ENCODE measurements at places on chromosomes 5 and 9.

DNA sequence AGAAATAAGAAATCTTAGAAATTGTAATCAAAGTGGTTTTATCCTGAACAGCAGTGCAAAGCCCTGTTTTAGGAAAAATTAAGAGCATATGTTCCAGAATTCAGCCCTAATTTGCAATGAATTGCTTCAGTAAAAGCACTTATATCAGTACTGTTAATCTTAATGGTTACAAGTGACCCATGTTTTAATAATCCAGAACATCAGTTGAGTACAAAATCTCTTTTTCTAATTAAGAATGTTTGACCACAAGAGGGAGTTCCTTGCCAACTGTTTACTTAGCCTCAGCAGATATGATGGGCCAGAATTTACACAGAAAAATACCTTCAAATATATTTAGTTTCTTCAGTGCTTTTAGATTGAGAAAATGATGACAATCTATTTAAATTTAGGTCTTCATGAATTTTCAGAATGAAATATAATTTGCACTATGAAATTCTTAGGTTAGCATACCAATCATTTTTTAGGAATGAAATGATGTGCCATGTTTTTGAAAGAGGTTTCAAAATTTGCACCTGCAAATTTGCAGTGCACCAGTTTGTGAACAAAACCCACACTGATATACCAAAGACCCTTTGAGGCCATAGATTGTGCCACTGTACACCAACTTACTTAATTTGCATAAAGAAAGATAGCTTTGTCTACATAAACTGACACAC lies 926.3 kb upstream of the ARRDC3 start:
- H3K36me3 ChIP-seq, result no peaks in the 10 kb centered on the region
- no peaks in the 10 kb centered on the region for H3K27me3 ChIP-seq
- peak; percentile 59 for DNase-seq
- H3K4me1 ChIP-seq, result no peaks in the 10 kb centered on the region

- no peak overlapping the region for H3K4me3 ChIP-seq
- DNase-seq, result no peak
- H3K27ac ChIP-seq, result no peak overlapping the region
- H3K36me3 ChIP-seq, result no peaks in the 10 kb centered on the region
- H3K4me1 ChIP-seq, result no peaks in the 10 kb centered on the region
- H3K27me3 ChIP-seq, result no peaks in the 10 kb centered on the region
Measured at GRCh38 chr5:103228588-103228987, 30.0 kb upstream of the MACIR start.

- peaks cover 15% of the 10 kb centered on the region for H3K27me3 ChIP-seq
- no peaks in the 10 kb centered on the region for H3K36me3 ChIP-seq
- H3K4me1 ChIP-seq, result no peaks in the 10 kb centered on the region
- H3K4me3 ChIP-seq, result no peak overlapping the region
Measured at GRCh38 chr9:131748411-131748955, 8.6 kb upstream of the RAPGEF1 start.

DNA sequence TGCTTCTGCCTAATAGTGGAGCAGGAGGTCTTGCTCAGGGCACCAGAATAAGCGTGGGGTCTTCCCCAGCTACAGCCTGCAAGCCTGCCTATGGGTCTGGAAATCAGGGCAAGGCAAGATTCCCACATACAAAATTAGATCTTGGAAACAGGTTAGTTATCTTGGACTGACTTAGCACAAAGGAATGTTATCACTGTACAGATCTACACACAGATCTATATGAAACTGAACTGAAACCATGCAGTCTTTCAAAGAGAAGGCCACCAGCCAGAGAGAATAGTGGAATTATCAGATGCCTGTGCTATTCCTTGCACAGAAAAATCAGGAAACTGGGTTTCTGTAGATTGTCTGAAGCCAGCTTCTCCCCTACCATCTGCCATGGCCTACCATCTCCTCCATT lies 585.7 kb downstream of the ACTL7B start:
- DNase-seq, result peak; percentile 38
- H3K4me3 ChIP-seq, result no peak overlapping the region
- peaks cover 7% of the 10 kb centered on the region for H3K4me1 ChIP-seq

DNA sequence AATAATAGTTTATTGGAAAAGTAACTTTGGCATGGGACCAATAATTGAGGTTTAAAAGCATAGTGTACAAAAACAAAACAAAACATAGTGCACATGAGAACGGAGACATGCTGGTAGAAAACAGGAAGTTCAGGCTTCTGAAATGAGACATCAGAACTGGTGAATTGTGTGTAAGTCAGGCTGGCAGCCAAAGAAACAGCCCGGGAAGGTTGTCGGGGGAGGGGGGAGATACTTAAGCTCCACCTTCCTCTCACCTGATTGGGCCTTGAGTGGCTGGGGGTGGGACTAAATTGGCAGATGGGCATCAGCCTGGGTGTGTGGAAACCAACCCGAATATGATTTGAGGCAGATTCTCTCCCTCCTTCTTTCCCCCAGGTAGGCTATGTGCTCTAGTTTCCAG lies 256.3 kb downstream of the SMARCA2 start:
- no peak overlapping the region for H3K4me3 ChIP-seq
- no peaks in the 10 kb centered on the region for H3K36me3 ChIP-seq
- H3K27me3 ChIP-seq, result peaks cover 2% of the 10 kb centered on the region
- H3K4me1 ChIP-seq, result no peaks in the 10 kb centered on the region

GRCh38 chr5:89668821-89669220 lies 740.7 kb downstream of the CETN3 start:
- no peak for DNase-seq
- no peaks in the 10 kb centered on the region for H3K36me3 ChIP-seq
- no peaks in the 10 kb centered on the region for H3K27me3 ChIP-seq
- H3K4me3 ChIP-seq, result no peak overlapping the region

GRCh38 chr9:13351778-13352386 lies 72.4 kb upstream of the MPDZ start:
- DNase-seq, result peak; percentile 65
- H3K27ac ChIP-seq, result no peak overlapping the region
- H3K4me1 ChIP-seq, result peaks cover 2% of the 10 kb centered on the region
- no peaks in the 10 kb centered on the region for H3K27me3 ChIP-seq
- H3K36me3 ChIP-seq, result no peaks in the 10 kb centered on the region

GRCh38 chr5:149913436-149914419 lies 30.9 kb downstream of the PDE6A start:
- no peak overlapping the region for H3K4me3 ChIP-seq
- H3K4me1 ChIP-seq, result no peaks in the 10 kb centered on the region
- no peak for DNase-seq
- peaks cover 25% of the 10 kb centered on the region for H3K27me3 ChIP-seq

- no peaks in the 10 kb centered on the region for H3K36me3 ChIP-seq
- DNase-seq, result peak; percentile 81
- peak overlapping the region; percentile 97 for H3K27ac ChIP-seq
- H3K4me1 ChIP-seq, result peaks cover 22% of the 10 kb centered on the region
- no peak overlapping the region for H3K4me3 ChIP-seq
Measured at GRCh38 chr9:130779153-130779855, 55.8 kb upstream of the ABL1 start.

- H3K27me3 ChIP-seq, result peaks cover 96% of the 10 kb centered on the region
- no peak overlapping the region for H3K27ac ChIP-seq
- H3K4me3 ChIP-seq, result no peak overlapping the region
- no peak for DNase-seq
Measured at GRCh38 chr5:55225346-55225745, 1.8 kb downstream of the MCIDAS start.

- H3K27ac ChIP-seq, result no peak overlapping the region
- peaks cover 1% of the 10 kb centered on the region for H3K36me3 ChIP-seq
- H3K4me1 ChIP-seq, result peaks cover 2% of the 10 kb centered on the region
- H3K27me3 ChIP-seq, result no peaks in the 10 kb centered on the region
- H3K4me3 ChIP-seq, result no peak overlapping the region
Measured at GRCh38 chr5:180049185-180049548, 22.4 kb downstream of the RNF130 start.

- no peak overlapping the region for H3K27ac ChIP-seq
- H3K27me3 ChIP-seq, result no peaks in the 10 kb centered on the region
- no peak for DNase-seq
- H3K4me1 ChIP-seq, result no peaks in the 10 kb centered on the region
- no peaks in the 10 kb centered on the region for H3K36me3 ChIP-seq
Measured at GRCh38 chr5:5364932-5365331, 57.5 kb upstream of the ICE1 start.

- H3K27ac ChIP-seq, result no peak overlapping the region
- DNase-seq, result no peak
- no peak overlapping the region for H3K4me3 ChIP-seq
- H3K27me3 ChIP-seq, result no peaks in the 10 kb centered on the region
Measured at GRCh38 chr9:121107881-121108280, 33.1 kb downstream of the CNTRL start.

- H3K27ac ChIP-seq, result no peak overlapping the region
- H3K27me3 ChIP-seq, result no peaks in the 10 kb centered on the region
- DNase-seq, result no peak
- no peaks in the 10 kb centered on the region for H3K36me3 ChIP-seq
- H3K4me1 ChIP-seq, result no peaks in the 10 kb centered on the region
Measured at GRCh38 chr5:94388773-94389514, 229.5 kb downstream of the KIAA0825 start.

- no peaks in the 10 kb centered on the region for H3K27me3 ChIP-seq
- no peak overlapping the region for H3K27ac ChIP-seq
- DNase-seq, result no peak
- no peaks in the 10 kb centered on the region for H3K4me1 ChIP-seq
Measured at GRCh38 chr9:97059626-97060025, 20.7 kb upstream of the CTSV start.

DNA sequence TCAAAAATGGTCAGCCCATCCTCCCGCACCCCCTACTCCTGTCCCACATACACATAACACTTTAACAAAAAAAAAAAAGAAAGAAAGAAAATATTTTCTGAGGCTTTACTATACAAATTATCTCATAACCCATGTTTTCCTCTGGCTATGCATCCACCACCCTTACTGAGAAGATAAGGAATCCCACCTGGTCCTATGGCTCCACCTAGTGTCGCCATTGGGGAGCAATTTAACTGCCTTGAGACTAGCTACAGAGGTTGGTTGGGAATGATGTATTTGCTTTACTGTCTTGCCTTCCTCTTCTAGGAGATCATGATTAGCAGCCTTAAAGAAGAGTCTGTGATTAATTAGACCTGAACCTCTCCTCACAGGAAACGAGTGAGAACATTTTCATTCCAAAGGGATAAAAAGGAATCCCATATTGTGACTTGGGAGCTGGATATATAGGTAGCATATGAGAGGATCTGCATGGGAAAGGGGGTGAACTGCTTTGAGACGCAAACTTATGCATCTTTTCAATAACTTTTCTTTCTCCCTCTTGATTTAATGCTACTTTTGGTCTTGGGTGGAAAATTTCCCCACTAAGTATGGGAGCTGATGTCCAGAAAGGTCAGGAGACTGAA lies 77.7 kb upstream of the SELENOP start:
- H3K36me3 ChIP-seq, result no peaks in the 10 kb centered on the region
- H3K27ac ChIP-seq, result no peak overlapping the region
- no peak overlapping the region for H3K4me3 ChIP-seq
- H3K4me1 ChIP-seq, result no peaks in the 10 kb centered on the region
- DNase-seq, result peak; percentile 61

- no peaks in the 10 kb centered on the region for H3K27me3 ChIP-seq
- H3K36me3 ChIP-seq, result no peaks in the 10 kb centered on the region
- peak; percentile 26 for DNase-seq
- no peak overlapping the region for H3K27ac ChIP-seq
- no peak overlapping the region for H3K4me3 ChIP-seq
Measured at GRCh38 chr5:137395011-137395755, 103.9 kb downstream of the SPOCK1 start.

GRCh38 chr5:140608722-140609121 lies 24.3 kb downstream of the CD14 start:
- no peak overlapping the region for H3K4me3 ChIP-seq
- peaks cover 6% of the 10 kb centered on the region for H3K27me3 ChIP-seq
- H3K27ac ChIP-seq, result no peak overlapping the region

- H3K27me3 ChIP-seq, result no peaks in the 10 kb centered on the region
- no peak overlapping the region for H3K4me3 ChIP-seq
- no peaks in the 10 kb centered on the region for H3K4me1 ChIP-seq
- H3K36me3 ChIP-seq, result no peaks in the 10 kb centered on the region
- DNase-seq, result no peak
Measured at GRCh38 chr9:29160763-29161353, 1587.6 kb upstream of the C9orf72 start.

- no peaks in the 10 kb centered on the region for H3K27me3 ChIP-seq
- peak; percentile 93 for DNase-seq
- H3K36me3 ChIP-seq, result no peaks in the 10 kb centered on the region
- H3K4me1 ChIP-seq, result peaks cover 6% of the 10 kb centered on the region
- no peak overlapping the region for H3K27ac ChIP-seq
- no peak overlapping the region for H3K4me3 ChIP-seq
Measured at GRCh38 chr5:144189800-144190429, 19.2 kb downstream of the KCTD16 start.

- no peak for DNase-seq
- H3K36me3 ChIP-seq, result no peaks in the 10 kb centered on the region
- no peaks in the 10 kb centered on the region for H3K27me3 ChIP-seq
- no peak overlapping the region for H3K27ac ChIP-seq
- no peaks in the 10 kb centered on the region for H3K4me1 ChIP-seq
Measured at GRCh38 chr9:89714321-89714720, 109.5 kb downstream of the GADD45G start.

DNA sequence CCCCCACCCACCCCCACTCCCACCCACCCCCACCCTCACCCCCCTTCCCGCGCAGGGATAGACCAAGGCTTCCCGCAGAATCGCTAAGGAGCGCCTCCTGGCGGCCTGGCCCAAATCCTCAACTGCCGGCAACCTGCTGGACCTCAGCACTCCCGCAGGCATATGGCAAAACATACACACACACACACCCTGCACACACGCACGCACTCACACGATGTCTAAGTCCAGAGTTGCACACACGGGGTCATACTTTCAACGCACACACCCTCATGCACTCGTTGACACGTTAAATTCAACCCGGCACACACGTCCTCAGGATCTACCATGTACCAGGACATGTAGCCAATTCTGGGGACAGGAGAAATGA lies 1.7 kb downstream of the CPLX2 start:
- DNase-seq, result no peak
- no peak overlapping the region for H3K4me3 ChIP-seq
- H3K27ac ChIP-seq, result no peak overlapping the region
- peaks cover 2% of the 10 kb centered on the region for H3K4me1 ChIP-seq
- H3K27me3 ChIP-seq, result peaks cover 19% of the 10 kb centered on the region

DNA sequence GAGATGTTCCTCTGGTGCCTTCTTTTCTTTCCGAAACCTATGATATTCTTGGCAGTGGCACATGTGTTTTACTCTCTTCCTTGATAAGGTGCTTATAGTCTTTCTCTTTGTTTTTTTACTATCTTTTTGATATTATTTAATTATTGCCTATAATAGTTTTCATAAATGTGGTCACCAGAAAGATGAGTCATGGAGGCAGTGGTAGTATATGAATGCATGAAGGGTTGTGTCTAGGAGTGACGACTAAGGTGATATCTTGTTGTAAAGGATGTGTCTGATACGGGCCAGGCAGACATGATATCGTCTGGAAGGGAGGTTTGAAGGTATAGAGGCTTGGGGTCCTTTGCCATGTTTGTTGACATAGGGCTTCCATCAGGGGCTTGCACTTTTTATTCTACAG lies 36.8 kb downstream of the SLC44A1 start:
- no peaks in the 10 kb centered on the region for H3K36me3 ChIP-seq
- no peaks in the 10 kb centered on the region for H3K27me3 ChIP-seq
- peaks cover 1% of the 10 kb centered on the region for H3K4me1 ChIP-seq
- DNase-seq, result no peak
- H3K4me3 ChIP-seq, result no peak overlapping the region
- H3K27ac ChIP-seq, result no peak overlapping the region

- DNase-seq, result no peak
- H3K27me3 ChIP-seq, result no peaks in the 10 kb centered on the region
- no peak overlapping the region for H3K27ac ChIP-seq
- peaks cover 1% of the 10 kb centered on the region for H3K36me3 ChIP-seq
- no peak overlapping the region for H3K4me3 ChIP-seq
Measured at GRCh38 chr5:171989946-171990712, 16.3 kb downstream of the FBXW11 start.
